ENCODE measurements at places on chromosomes 2 and 18.
A peak's percentile ranks its signal among the peaks of the same experiment; 100 is the strongest.

- no peak for DNase-seq
Observed at GRCh38 chr2:206387808-206388207, 55.5 kb upstream of the ADAM23 start.

- DNase-seq, result no peak
Observed at GRCh38 chr2:187477051-187477450, 29.0 kb upstream of the CALCRL start.

- DNase-seq, result no peak
Observed at GRCh38 chr2:69579536-69579935, 64.0 kb downstream of the AAK1 start.

GRCh38 chr2:4110273-4110672 is 406.9 kb downstream of the DCDC2C start:
- DNase-seq, result no peak

DNA sequence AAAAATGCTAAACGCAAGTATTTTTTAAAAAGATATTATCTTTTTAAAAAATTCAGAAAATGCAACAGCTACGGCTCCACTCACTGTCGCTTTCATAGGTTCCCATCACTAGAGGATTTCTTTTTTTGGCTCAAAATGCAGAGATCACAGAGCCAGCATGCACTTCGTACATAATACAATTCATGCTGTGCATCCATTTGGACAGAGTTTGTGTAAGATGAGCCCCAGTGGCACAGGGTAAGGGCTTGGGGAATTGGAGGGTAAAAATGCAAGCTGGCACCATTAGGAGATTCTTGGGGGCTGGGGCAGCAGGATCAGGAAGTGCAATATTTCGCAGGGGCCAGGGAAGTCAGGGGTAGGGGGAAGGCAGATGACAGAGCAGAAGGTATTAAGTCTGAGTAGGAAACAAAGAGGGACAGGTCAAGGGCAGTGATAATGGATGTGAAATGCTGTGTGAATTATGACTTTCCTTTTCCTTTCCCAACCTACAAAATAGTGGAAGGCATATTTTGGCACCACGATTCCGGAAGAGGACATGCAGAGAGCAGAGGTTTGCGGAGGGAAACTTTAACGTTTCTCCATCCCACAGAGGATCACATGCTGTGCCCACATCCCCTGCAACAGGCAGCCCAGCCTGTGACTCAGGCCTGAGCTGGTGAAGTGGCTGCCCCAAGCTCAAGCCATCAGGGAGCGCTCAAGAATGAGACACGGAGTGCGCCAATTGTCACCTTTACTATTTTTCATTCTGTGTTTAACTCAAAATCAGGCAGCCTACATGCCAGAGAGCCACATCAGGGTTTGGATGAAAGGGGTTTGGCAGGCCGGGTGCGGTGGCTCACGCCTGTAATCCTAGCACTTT is 4.7 kb downstream of the CAPG start:
- DNase-seq, result no peak

GRCh38 chr2:167334146-167334742 is 446.0 kb downstream of the XIRP2 start:
- peak; percentile 25 for DNase-seq

DNA sequence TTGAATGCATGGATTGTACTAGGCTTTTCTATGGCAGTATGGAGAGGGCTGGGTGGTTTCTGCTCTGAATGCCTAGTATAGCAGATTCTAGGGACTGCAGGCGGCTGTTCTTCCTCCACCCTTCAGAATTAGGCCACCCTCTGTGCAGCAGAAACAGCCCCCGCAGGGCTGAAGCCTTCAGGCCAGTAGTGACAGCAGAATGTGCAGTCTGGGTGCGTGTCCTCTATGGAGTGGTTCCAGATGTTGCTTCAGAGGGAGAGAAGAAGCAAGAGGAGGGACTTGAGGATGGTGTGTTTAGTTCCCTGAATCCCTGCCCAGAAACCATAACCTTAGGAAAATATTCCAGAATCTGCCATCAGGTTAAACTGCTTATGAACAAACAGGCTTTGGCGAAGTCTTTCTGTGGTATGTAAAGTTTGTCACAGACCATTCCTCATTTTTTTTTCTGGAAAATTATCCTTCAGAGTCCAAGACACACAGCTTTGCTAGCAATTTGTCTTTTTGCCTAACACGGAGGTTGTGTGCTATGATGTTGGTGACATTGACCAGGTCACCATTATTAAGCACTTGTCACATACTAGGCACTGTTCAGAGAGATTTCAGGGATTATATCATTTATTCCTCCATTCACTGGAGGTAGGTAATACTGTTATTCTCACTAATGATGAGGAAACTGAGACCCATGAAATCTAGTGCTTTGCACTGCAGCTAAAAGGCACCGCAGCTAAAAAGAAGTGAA is 21.1 kb downstream of the CASP10 start:
- no peak for DNase-seq

DNA sequence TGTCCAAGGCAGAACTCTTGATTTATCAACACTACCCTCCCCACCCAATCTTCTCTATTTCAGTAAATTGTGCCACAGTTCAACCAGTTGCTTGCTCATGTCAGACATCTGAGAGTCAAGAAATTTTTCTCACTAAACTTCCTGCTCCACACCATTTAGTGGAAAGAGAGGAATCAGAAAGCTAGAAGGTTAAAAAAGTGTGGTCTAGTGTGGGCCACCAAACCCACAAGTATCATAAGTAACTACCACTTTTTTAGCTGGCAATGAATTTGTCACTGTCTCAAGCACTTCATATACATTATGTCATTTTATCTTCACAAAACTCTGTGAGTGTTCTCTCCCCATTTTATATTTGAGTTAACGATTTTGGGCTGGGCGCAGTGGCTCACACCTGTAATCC is 16.6 kb upstream of the MSTN start:
- no peak for DNase-seq

DNA sequence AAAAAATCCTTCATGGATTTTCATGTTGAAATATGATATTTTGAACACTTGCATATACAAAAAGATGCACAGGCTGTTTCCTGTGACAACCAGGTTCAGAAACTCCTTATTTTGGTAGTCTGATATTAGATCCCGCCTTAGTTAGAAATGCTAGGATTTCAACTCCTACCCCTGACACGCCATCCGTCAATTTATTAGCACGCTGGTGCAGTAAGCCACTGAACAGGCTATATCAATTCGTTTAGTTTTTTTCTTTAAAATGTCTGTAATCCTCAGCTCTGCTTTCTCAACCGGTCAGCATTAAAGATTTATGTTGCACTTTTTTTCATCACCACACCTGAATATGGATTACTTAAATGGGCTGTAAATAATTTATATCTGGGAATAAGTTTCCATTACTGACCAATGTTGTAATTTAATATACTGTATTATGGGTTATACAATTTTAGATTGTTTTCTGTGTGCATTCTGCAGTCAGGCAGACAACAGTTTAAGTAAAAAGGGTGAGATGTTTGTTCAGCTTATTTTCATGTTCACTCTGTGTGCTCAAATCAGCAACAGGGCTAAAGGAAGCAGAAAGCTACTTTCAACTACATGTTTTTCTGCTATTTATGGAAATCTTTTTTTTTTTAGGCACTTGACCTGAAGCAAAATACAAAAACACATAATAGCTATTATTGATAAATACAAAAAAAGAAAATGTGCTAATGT is 227.7 kb downstream of the ARHGAP15 start:
- DNase-seq, result no peak

DNA sequence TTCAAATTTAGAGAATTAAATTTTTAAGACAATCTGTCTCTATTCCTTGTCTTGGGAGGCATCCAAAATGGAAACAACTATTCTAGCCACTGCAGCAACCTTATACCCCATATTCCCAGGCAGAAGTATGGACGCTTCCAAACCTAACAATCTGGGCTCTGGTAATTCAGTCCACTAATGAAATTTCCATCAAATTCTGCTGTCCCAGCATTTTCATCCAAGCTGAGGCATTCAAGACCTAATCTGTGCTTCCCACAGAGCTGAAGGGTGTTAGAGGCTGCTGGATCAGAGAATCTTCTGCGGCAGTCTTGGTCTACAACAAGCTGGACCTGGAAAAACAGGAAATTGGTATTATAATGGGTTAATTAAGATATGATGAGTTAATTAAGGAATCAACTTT is 42.5 kb upstream of the CYRIA start:
- no peak for DNase-seq

- DNase-seq, result no peak
Observed at GRCh38 chr2:213766465-213766901, 482.2 kb downstream of the SPAG16 start.

DNA sequence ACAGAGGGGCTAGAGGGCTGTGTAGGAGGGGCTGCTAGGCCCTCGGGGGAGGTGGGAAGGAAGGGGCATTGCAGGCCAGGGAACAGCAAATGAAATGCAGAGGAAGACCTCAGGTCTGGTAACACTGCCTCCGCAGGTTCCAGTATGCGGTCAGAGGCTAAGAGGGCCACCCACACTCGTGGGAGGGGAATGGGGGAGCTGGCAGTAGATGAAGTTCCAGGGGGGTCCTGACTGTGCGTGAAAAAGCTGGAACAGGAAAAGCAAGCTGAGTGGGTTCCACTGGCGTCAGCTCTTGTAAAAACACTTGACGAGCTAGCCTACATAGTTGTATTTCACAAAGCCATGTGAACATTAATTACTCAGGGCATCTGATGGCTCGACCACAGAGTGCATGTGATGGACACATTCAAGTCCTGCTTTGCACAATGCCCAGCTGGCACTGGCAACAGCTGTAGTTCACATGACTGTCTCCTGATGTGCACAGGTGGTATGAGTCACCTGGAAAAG is 29.0 kb upstream of the PTPN4 start:
- no peak for DNase-seq

DNA sequence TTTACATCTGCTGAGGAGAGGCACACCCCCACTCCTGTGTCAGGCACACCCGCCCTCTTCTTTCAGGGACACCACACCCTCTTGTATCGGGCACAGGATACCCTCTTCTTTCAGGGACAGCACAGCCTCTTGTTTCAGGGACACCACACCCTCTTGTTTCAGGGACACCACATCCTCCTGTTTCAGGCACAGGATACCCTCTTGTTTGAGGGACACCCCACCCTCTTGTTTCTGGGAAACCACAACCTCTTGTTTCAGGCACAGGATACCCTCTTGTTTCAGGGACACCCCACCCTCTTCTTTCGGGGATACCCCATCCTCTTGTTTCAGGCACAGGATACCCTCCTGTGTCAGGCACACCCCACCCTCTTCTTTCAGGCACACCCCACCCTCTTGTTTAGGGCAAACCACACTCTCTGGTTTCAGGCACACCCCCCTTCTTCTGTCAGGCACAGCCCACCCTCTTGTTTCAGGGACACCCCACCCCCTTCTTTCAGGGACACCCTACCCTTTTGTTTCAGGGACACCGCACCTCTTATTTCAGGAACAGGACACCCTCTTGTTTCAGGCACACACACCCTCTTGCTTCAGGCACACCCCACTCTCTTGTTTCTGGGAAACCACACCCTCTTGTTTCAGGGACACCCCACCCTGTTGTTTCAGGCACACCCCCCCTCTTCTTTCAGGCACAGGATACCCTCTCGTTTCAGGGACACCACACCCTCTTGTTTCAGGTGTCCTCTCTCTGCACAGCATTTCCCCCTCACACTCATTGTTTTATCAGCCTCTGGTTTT is 96.2 kb downstream of the TPO start:
- DNase-seq, result no peak

GRCh38 chr18:66046032-66046602 is 295.3 kb downstream of the CDH7 start:
- DNase-seq, result no peak

GRCh38 chr18:59810183-59810582 is 89.6 kb upstream of the PMAIP1 start:
- DNase-seq, result no peak

DNA sequence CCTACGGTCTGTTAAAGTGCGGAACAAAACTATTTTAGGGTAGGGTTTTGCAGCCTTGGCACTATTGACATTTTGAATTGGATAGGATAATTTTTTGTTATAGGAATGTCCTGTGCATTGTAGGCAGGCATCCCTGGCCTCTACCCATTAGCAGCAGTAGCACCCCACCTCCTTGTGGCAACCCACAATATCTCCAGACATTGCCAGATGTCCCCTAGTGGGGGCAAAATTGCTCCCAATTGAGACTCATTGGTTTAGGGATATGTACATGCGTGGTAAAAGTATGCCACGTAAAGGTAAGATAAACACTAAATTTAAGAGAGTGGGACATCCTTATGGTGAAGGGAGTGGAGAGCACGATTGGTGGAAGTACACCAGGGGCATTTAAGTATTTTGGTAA is 4.6 kb downstream of the MIB1 start:
- no peak for DNase-seq

- no peak for DNase-seq
Observed at GRCh38 chr2:31511376-31511775, 69.4 kb downstream of the SRD5A2 start.

DNA sequence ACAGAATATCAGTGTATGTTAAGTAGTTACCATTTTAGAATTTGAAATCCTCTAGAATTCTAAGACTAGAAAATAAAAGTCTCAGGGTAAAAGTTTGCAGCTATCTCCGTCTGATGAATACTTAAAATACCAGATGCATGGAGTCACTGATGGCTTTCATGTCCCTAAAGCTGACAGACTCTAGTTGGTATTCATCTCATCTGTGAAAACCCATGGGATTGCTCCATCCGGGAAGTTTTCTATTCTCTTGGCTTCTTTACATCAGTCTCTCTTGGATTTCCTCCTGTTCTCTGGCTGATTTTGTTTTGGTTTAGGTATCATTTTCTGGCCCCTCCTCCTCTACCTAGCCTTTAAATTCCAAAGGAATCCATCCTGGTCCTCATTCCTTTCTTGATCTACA is 465.6 kb upstream of the POU3F3 start:
- no peak for DNase-seq

- DNase-seq, result no peak
Observed at GRCh38 chr18:25990473-25990872, 99.9 kb downstream of the SS18 start.

- DNase-seq, result no peak
Observed at GRCh38 chr18:48306838-48307237, 102.3 kb downstream of the ZBTB7C start.

GRCh38 chr2:160794926-160795325 is 301.3 kb upstream of the RBMS1 start:
- no peak for DNase-seq

DNA sequence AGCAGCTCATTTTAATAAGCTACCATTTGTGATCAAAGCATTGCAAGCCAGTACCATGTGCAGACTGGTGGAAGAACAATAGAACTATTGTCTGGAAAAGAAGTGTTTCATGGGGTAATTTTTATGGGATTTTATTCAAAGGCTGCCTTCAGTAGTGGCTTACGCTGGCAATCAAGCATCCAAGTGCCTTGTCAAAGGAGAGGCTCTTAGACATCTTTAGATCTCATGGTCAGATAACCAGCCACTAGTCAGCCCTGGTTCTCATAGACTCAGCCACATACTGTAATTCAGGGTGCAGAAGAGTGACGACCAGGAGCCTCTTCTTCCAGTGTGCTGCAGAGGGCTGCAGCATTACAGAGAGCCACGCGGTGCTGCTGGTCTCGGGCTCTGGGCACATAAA is 98.5 kb upstream of the NOSTRIN start:
- DNase-seq, result no peak

GRCh38 chr18:22536558-22536957 is 118.8 kb upstream of the CTAGE1 start:
- DNase-seq, result no peak
